ENCODE measurements at places on chromosomes 1 and 21.

- DNase-seq, result no peak
Observed at GRCh38 chr21:44684483-44684882, 2.5 kb upstream of the KRTAP12-1 start.

- no peak for DNase-seq
Observed at GRCh38 chr1:21661886-21662285, 7.3 kb downstream of the RAP1GAP start.

DNA sequence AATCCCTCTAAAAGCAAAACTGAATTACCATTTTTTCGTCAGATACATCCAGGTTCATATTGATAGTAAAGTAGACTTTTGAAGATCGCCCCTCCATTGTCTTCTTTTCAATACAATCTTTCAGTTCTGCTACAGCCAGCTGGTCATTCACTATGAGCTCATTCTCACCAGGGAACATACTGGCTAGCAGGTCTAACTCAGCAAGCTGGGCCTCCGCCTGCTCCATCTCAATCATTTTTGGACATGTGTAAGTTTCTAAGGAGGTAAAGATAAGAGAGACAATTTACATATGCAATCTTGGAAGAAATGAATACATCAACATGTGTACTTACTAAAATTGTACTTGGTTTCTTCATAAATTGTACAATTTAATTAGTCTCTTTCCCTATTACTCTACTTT is 10.8 kb downstream of the RWDD2B start:
- DNase-seq, result no peak

DNA sequence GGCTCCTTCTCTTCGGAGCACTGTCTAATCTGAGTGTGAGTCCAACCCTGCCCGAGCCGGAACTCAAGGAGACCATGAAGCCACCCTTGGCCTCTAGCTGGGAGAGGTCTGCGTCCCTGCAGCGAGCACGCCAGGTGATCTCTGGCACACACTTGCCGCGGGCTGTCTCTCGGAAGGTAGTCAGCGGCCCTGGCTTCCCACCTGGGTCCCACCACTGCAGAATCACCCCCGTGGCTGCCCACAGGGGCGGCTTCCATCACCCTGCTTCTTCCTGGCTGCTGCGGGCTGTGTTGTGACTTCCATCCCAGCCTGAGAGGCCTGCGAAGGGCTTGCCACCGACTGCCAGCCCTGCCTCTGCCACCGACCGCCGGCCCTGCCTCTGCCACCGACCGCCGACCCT is 17.0 kb downstream of the FAAP20 start:
- no peak for DNase-seq

- DNase-seq, result no peak
Observed at GRCh38 chr1:59391212-59392179, 94.6 kb downstream of the FGGY start.

GRCh38 chr1:94792473-94793295 is 27.5 kb upstream of the SLC44A3 start:
- no peak for DNase-seq
